Hematopoietic multipotent progenitor cell treated with erythropoietin and hydrocortisone succinate and interleukin-3 and kit ligand, for 15 days (in vitro differentiated cells): ENCODE measurements at places on chromosomes 12 and 14.

DNA sequence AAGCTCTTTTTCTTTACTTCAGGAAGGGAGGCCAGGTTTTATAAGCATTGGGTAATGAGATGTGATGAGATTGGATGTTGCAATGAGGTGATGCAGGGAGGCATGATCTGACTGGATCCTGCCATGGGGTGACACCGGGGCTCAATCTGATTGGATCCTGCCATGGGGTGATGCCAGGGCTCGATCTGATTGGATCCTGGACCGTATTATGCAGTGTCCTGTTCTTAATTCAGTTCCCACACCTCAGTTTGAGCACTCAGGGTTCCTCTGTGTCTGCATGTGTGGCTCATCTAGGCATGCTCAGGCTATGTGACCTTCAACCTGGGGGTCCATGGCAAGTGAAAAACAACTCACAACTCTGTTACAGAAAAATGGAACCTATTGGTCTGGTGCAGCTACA, 166.4 kb downstream of the SLC15A4 start:
- no peak for DNase-seq

GRCh38 chr12:116697305-116697704, 40.6 kb downstream of the SPRING1 start:
- DNase-seq: no peak

GRCh38 chr12:105862163-105862821, 276.5 kb downstream of the NUAK1 start:
- DNase-seq: no peak

- DNase-seq: no peak
Measured at GRCh38 chr14:74579447-74580274, 32.4 kb downstream of the LTBP2 start.

DNA sequence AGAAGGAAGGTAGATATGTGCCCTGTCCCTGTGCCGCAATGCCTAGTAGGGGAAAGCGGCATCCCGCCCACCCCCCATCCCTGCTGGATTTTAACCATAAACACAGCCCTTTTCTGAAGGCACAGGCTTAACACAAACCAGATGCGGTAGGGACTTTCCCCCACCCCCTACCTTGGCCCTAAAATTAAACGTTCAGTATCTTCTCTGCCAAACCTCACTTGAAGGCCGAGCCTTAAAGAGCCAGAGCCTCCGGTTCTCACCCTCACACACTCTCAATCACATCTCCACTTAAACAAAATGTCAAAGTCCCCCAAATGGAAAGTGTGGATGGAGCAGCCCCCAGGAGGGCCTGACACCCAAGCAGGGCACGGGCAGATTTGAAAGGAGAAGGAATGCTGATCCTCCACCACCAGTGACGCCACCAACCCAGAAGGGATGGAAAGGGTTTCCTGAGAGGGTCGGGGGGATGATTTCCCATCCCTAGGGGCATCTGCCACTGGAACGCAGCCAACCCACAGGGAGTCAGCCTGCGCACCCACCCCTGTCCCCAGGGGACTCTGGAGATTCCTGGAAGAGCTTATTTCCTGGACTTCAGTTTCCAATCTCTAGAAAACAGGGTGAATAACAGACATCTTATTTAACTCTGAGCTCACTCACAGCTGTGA, 26.4 kb downstream of the ACTN1 start:
- no peak for DNase-seq

- DNase-seq: no peak
Measured at GRCh38 chr14:80465546-80466220, 254.4 kb upstream of the DIO2 start.

GRCh38 chr14:77119851-77120250, 21.7 kb downstream of the ZDHHC22 start:
- DNase-seq: no peak

GRCh38 chr14:24342889-24343288, 3.1 kb upstream of the RIPK3 start:
- DNase-seq: no peak

DNA sequence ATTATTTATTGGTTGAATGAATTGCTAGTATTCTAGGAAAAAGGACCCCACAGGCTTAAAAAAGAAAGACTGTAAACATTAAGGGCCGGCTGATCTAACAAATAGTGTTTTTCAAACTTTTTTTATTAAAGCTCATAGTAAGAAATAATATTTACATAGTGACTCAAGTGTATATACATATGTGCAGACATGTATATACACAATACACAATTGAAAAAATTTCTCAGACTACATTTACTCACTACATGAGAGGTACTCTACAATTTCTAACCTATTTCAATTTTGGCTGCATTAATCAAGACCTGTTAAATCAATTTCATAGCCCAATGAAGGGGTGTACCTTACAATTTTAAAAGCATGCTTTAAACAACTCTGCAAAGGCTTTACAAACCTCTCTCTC, 17.5 kb downstream of the KCNH5 start:
- DNase-seq: no peak

DNA sequence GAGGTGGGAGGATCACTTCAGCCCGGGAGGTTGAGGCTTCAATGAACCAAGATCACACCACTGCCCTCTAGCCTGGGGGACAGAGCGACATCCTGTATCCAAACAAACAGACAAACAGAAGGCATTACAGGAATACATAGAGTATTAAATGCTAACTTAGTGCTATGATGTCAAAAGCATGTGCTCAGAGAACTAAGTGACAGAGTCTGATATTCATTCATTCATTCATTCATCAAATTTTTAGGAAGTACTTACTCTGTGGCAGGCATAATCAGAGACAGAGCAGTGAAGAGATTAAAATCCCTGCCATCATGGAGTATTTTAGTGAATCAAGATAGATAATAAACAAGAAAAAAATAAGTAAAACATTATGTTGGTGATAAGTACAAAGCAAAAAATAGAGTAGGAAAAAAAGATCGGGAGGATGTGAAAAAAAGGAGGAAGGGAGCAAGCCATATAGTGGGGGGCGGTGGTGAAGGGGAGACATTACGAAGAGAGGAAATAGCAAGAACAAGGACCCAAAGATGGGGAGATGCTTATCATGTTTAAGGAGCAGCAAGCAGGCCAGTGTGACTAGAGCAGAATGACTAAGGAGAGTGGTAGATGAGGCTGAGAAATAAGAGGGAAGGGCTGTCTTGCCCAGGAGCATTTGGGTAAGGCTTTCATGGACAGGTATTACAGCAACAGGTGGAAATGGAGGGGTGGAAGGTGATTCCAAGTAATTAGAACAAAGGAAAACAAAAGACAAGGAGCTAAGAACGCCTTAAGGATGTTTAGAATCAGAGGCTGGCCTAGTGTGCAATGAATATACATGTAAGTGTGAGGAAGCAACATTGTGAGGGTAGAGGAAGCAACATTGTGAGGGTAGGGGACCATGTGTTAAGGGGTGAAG, 2.8 kb downstream of the MAP4K5 start:
- DNase-seq: peak; percentile 34

- DNase-seq: no peak
Measured at GRCh38 chr12:91639327-91639726, 456.7 kb upstream of the DCN start.
